ENCODE measurements at places on chromosomes 11 and 22. TPM values are rescaled to one million over a fixed set of nuclear protein-coding genes. Genes with fewer than 3 reads are reported as not detected.

The PLEKHB1 gene
- 1.4 TPM for total RNA-seq

GRCh38 chr11:131934006-131934405 lies 563.6 kb downstream of the NTM start:
- ATAC-seq, result no peak

The TRPM5 gene
- total RNA-seq, result not detected

DNA sequence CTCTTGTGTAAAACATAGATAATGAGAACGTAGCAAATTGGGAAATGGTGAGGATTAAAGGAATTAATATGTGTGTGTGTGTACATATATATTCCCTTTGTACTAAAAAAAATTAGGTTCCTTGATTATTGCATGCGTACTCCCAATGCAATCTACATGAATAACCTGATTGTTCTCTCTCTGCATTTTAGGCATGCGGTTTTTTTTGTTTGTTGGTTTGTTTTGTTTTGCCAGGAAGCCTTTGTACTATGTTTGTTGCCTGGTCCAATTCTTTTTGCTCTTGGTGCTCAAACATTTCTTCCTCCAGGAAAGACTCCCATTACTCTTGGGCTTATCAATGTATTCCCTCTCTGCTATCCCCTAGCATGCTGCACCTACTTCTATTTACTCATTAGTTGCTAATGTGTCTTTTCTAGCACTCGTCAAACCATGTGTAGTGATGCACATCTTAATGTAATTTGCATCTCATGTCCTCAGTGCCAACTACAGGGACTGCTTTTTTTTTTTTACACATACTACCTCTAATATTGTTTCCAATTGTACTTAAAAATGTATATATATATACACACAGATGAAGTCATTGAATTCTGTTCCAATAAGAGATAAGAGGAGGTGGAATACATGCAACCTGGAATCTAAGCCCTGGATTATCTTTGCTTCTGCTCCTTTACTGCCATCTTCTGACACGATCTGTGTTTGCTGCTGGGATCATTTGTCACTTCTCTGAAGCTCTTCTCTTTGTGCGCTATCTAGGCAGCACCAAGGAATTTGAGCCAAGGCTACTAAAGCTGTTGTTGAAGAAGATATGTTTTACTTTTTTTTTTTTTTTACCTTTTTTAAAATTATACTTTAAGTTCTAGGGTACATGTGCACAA lies 197.2 kb upstream of the ANO3 start:
- ATAC-seq, result no peak

DNA sequence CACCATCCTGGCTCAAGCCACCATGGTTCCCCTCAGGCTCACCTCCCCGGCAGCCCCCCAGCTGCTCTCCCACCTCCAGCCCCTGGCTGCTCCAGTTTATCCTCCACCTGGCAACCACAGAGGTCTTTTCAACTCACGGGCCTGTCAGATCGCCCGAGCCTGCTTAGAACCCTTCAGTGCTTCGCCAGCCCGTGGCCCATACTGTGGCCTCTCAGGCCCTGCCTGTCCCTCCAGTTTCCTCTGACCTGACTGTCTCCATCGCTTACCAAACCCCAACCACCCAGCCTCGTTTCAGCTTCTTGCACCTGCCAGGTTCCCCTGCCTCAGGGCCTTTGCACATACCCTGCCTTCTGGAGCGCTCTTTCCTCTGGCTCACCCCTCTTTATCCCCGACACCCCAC lies 6.9 kb downstream of the KCNC1 start:
- no peak for ATAC-seq

DNA sequence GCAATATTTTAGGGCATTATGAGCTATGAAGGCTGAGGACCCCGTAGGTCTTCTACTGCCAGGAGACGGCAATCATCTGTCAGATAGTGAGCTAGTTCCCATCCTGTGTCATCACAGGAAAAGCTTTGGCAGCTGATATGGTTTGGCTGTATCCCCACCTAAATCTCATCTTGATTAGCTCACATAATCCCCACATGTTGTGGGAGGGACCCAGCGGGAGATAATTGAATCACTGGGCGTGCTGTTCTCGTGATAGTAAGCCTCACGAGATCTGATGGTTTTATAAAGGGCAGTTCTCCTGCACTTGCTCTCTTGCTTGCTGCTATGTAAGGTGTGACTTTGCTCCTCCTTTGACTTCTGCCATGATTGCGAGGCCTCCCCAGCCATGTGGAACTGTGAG lies 18.1 kb downstream of the CSRP3 start:
- no peak for ATAC-seq

The RAG2 gene
- total RNA-seq, result not detected

The PRG3 gene
- not detected for total RNA-seq

- peak; percentile 58 for ATAC-seq
Measured at GRCh38 chr22:43955883-43956782, 891 bp downstream of the SAMM50 start.

- no peak for ATAC-seq
Measured at GRCh38 chr11:48002561-48002960, 22.2 kb downstream of the PTPRJ start.

- ATAC-seq, result no peak
Measured at GRCh38 chr22:29098296-29098695, 25.5 kb downstream of the KREMEN1 start.

The SMC1B gene
- total RNA-seq, result not detected

GRCh38 chr11:106601684-106602297 lies 416.5 kb downstream of the GUCY1A2 start:
- no peak for ATAC-seq

GRCh38 chr22:19042285-19043120 lies 79.7 kb downstream of the DGCR2 start:
- no peak for ATAC-seq

Data from esophagus mucosa (tissue), 1 donor.